ENCODE measurements at places on chromosomes 11 and 22.

DNA sequence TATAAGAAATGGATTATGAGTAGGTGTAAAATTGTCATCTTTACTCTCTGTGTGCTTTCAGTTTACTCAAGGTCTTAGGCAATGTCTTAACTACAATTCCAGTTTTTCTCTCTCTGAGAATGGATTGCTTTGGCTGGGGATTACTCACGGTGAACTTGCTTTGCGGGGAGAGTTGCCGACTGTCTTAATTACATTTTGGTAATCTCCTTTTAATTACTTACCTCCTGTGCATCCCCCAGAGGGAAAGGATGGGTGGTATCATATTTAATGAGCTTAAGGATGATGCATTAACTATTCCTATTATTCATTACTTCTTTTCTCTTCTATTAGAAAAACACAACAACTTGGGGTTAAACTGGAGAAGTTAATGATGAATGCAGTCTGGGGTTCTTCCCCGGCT, 159.4 kb downstream of the MPPED1 start:
- DNase-seq: no peak

GRCh38 chr11:118859973-118860372, 23.7 kb upstream of the CXCR5 start:
- no peak for DNase-seq

DNA sequence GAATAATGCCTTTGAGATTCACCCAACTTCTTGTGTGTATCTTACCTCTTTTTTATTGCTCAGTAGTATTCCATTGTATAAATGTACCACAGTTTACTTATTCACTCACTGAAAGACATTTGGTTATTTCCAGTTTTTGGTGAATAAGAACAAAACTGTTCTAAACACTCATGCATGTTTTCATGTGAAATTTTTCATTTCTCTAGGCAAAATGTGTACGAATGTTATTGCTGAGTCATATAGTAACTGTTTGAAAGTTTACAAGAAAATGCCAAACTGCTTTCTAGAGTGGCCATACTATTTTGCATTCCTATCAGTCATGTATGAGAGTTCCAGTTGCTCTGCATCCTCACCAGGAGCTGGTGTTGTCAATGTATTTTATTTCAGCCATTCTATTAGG, 8.8 kb upstream of the EMSY start:
- DNase-seq: no peak

DNA sequence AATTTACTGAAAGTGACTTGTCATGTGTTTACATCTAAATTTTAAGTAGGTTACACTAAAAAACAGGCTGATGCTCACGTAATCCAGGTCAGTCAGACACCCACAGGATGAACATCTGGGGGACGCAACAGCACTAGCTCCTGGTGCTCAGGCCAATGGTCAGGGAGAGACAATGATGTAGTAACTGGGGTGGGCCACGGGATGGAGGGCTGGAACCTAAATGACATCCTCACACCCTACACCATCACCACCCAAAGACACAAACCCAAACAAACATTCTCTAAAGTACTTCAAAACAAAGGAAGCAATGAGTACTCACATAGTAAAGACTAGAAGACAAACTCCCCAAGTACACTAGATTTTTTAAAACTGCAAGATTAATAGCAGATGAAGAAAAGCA, 53.5 kb upstream of the SLC25A1 start:
- no peak for DNase-seq

DNA sequence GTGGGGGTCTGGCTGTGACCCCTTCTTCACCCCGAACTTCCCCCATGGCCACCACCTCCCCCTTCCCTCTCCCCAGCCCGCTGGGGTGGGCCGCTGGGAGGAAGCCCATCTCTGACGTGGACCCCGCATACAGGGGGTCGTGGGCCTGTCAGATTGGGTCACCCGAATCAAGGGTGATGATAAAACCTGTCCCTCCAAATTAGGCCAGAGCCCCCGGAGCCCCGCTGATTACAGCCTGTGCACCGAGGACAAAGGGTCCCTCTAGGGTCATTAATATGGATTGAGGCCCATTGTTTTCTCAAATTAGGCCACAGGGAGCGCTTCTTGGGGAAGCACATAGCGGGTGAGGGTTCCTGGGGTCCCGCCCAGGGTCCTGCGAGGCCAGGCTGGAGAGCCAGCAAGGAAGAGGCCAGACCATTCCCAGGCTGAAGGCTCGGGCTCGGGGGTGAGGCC, 4.9 kb upstream of the LINC01488 start:
- no peak for DNase-seq

- no peak for DNase-seq
Observed at GRCh38 chr22:23152238-23153114, 7.2 kb downstream of the RAB36 start.

- no peak for DNase-seq
Observed at GRCh38 chr11:34519595-34520235, 6.1 kb upstream of the ELF5 start.
